Cerebellum (tissue), 4 donors: ENCODE measurements at places on chromosomes 16 and 17. TPM values are rescaled to one million over a fixed set of nuclear protein-coding genes. Genes with fewer than 3 reads are reported as not detected.

- DNase-seq: no peak
Observed at GRCh38 chr17:76725580-76726230, 701 bp downstream of the JMJD6 start.

GRCh38 chr17:7997186-7997585 lies 5.2 kb upstream of the GUCY2D start:
- no peak for DNase-seq

DNA sequence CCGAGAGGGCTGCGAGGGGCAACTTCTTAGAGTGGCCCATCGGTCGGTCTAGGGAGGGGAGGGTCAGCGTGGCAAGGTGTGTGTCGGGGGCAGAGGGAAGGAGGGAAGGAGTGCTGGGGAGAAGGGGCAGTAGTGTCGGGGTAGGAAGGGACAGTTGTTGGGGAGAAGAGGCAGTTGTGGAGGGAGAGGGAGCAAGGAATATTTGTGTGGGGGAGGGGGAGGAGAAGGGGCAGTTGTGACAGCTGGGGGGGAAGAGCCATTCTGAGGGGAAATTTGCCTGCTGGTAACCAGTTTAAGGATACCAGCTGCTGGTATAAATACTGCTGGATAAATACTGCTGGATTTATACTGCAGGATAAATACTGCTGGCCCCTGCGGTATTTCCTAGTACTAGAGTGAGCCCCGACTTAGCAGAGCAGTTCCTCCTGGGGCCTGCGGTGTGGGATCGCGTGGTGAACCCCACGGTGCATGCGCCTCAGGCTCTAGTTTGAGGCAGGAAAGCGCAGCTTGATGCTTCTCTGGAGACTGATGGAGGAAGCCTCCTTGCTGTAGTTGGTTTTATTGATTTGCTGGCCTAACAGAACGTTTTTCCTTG lies 309 bp downstream of the DNAH2 start:
- DNase-seq: no peak

DNA sequence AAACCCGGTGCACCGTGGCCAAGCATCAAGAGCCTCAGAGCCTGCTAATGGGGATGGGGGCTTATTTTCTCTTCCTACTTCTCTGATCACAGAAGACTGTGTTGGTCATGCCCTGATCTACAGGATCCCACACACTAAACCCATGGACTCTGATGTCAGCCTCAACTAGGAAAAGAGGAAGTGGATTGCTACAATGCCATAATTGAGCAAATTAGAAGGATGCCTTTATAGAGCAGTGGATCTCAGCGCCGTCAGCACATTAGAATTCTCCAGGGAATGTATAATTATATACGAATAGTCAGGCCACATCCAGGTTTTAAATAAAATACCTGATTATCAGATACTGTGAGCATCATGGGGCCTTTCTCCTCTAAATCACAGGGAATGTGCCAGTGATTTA lies 64.8 kb downstream of the VAT1L start:
- DNase-seq: no peak

The TEKT3 gene
- total RNA-seq: 0.82 TPM
